ENCODE measurements at places on chromosomes 11 and 22. TPM values are rescaled to one million over a fixed set of nuclear protein-coding genes. Genes with fewer than 3 reads are reported as not detected.

GRCh38 chr11:11163669-11164333 lies 189.2 kb downstream of the CSNK2A3 start:
- no peak overlapping the region for H3K27ac ChIP-seq
- no peak overlapping the region for H3K4me3 ChIP-seq
- no peaks in the 10 kb centered on the region for H3K4me1 ChIP-seq
- no peak for DNase-seq
- H3K36me3 ChIP-seq, result no peaks in the 10 kb centered on the region

GRCh38 chr11:64566915-64567891 lies 23.8 kb upstream of the SLC22A12 start:
- no peaks in the 10 kb centered on the region for H3K36me3 ChIP-seq
- H3K4me1 ChIP-seq, result peaks cover 9% of the 10 kb centered on the region
- DNase-seq, result no peak
- H3K27ac ChIP-seq, result peak overlapping the region; percentile 87
- peak overlapping the region; percentile 68 for H3K4me3 ChIP-seq

- H3K4me1 ChIP-seq, result peaks cover 8% of the 10 kb centered on the region
- peak; percentile 12 for DNase-seq
Observed at GRCh38 chr22:50445880-50446707, 28.7 kb downstream of the SBF1 start.

Gene ZFP91
- 44.3 TPM for total RNA-seq

Gene ARHGAP20
- total RNA-seq, result not detected

- H3K4me1 ChIP-seq, result no peaks in the 10 kb centered on the region
- H3K36me3 ChIP-seq, result no peaks in the 10 kb centered on the region
- H3K27ac ChIP-seq, result no peak overlapping the region
- no peak overlapping the region for H3K4me3 ChIP-seq
Observed at GRCh38 chr11:86577644-86578636, 94.5 kb downstream of the ME3 start.

DNA sequence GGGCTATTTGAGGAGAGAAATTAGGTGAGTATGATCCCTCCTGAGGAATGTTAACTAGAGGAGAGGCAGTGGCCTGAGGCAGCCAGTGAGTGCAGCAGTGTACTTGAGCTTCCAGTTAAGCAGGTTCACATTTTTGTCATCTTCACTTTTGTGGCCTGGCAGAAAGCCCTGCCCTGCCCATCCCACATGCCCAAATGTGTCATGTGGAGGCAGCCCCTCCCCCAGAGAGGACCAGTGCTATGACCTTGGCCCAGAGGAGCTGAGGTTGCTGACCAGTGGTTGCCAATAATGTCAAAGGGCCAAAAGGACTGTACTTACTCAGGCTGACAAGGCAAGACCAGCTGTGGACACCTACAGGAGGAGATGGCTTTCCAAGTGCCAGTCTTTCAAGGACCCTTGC lies 17.6 kb upstream of the GRK2 start:
- H3K4me3 ChIP-seq, result no peak overlapping the region
- H3K36me3 ChIP-seq, result no peaks in the 10 kb centered on the region
- H3K4me1 ChIP-seq, result no peaks in the 10 kb centered on the region
- DNase-seq, result no peak
- H3K27me3 ChIP-seq, result peaks cover 2% of the 10 kb centered on the region

DNA sequence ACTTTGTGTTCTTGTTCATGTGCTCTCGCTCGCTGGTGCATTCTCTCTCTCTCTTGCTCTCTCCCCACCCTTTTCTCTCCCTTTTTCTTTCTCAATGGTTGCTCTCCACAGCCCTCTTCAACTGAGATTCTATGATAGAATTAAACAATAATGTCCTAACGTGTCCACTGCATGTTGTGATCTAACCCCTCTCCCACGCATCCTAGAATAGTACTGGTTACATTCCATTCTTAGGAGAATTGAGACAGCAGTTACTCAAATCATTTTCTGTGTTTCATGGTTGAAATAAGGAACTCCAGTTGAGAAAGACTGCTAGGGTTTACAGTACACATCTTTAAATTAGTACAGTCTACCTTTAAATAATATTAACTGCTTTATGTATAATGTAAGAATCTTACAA lies 318.1 kb upstream of the PITPNB start:
- peaks cover 2% of the 10 kb centered on the region for H3K27me3 ChIP-seq
- H3K4me1 ChIP-seq, result peaks cover 8% of the 10 kb centered on the region
- no peak for DNase-seq
- H3K36me3 ChIP-seq, result peaks cover 7% of the 10 kb centered on the region

DNA sequence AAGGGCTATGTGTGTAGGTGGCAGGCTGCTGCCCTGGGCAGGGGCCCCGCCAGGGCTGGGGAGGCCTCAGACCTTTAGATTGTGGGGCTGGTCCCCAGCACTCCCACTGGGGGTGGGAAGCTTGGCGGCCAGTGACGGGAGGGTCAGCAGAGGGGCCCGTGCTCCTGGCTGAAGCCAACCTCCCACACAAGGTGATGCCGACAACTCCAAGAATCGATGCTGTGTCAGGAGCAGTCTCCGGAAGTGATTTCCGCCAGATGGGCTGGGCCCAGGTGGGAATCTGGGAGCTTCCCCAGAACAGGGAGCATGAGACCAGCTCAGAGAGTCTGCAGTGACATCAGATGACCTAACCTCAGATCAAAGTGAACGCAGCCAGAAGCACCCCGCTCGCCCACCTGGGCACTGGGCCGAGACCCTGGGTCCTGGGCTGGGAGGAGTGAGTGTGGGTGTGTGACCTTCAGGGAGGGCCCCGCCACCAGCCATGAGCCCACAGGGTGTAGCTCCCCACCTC lies 7.7 kb downstream of the TRPM5 start:
- H3K27me3 ChIP-seq, result peaks cover 20% of the 10 kb centered on the region
- H3K36me3 ChIP-seq, result no peaks in the 10 kb centered on the region

Gene IFITM1
- 2.6 TPM for total RNA-seq

GRCh38 chr22:40041366-40042137 lies 46.8 kb downstream of the FAM83F start:
- no peak for DNase-seq
- no peak overlapping the region for H3K27ac ChIP-seq
- H3K27me3 ChIP-seq, result peaks cover 13% of the 10 kb centered on the region

Gene CYTH4
- not detected for total RNA-seq

GRCh38 chr11:86781546-86781945 lies 18.8 kb upstream of the PRSS23 start:
- no peaks in the 10 kb centered on the region for H3K27me3 ChIP-seq
- no peak for DNase-seq
- H3K4me3 ChIP-seq, result no peak overlapping the region
- no peak overlapping the region for H3K27ac ChIP-seq
- no peaks in the 10 kb centered on the region for H3K36me3 ChIP-seq
- no peaks in the 10 kb centered on the region for H3K4me1 ChIP-seq

- no peak for DNase-seq
- peaks cover 6% of the 10 kb centered on the region for H3K4me1 ChIP-seq
- no peak overlapping the region for H3K4me3 ChIP-seq
- H3K36me3 ChIP-seq, result peaks cover 4% of the 10 kb centered on the region
- no peak overlapping the region for H3K27ac ChIP-seq
- peaks cover 3% of the 10 kb centered on the region for H3K27me3 ChIP-seq
Observed at GRCh38 chr11:77592727-77593126, 3.0 kb downstream of the AQP11 start.

Gene MIAT
- 1,100 TPM for total RNA-seq

- H3K27ac ChIP-seq, result no peak overlapping the region
- peaks cover 6% of the 10 kb centered on the region for H3K4me1 ChIP-seq
- no peak overlapping the region for H3K4me3 ChIP-seq
- H3K36me3 ChIP-seq, result no peaks in the 10 kb centered on the region
- no peaks in the 10 kb centered on the region for H3K27me3 ChIP-seq
- no peak for DNase-seq
Observed at GRCh38 chr11:21653951-21654421, 538.9 kb upstream of the ANO5 start.

Gene APOL3
- total RNA-seq, result not detected

GRCh38 chr11:111982019-111982464 lies 43.2 kb upstream of the DLAT start:
- no peaks in the 10 kb centered on the region for H3K36me3 ChIP-seq
- H3K27ac ChIP-seq, result peak overlapping the region; percentile 77
- peak; percentile 63 for DNase-seq
- H3K4me1 ChIP-seq, result peaks cover 16% of the 10 kb centered on the region
- H3K4me3 ChIP-seq, result no peak overlapping the region
- peaks cover 4% of the 10 kb centered on the region for H3K27me3 ChIP-seq

- no peak for DNase-seq
- H3K36me3 ChIP-seq, result no peaks in the 10 kb centered on the region
- no peak overlapping the region for H3K27ac ChIP-seq
- peaks cover 7% of the 10 kb centered on the region for H3K27me3 ChIP-seq
- no peak overlapping the region for H3K4me3 ChIP-seq
Observed at GRCh38 chr11:130533113-130533798, 84.8 kb downstream of the ADAMTS15 start.
